ENCODE measurements at places on chromosomes 11 and 22.
A peak's percentile ranks its signal among the peaks of the same experiment; 100 is the strongest.

GRCh38 chr11:107819361-107820014 is 39.1 kb downstream of the SLC35F2 start:
- no peak for DNase-seq

- DNase-seq: no peak
Observed at GRCh38 chr11:78354408-78355308, 63.0 kb downstream of the GAB2 start.

DNA sequence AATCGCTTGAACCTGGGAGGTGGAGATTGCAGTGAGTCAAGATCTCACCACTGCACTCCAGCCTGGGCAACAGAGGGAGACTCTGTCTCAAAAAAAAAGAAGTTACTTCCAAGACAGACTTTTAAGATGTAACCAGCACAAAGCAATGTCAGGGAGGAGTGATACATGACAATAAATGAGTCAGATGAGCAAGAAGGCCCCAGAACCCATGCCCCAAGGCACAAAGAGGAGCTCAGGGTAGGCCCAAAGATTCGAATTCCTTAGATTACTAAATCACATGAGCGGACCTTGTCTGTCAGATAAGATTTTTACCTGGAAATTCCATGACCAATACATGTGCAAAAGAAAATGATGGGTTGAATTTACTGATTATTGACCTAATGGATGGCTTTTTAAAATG is 10.5 kb upstream of the JHY start:
- DNase-seq: no peak

DNA sequence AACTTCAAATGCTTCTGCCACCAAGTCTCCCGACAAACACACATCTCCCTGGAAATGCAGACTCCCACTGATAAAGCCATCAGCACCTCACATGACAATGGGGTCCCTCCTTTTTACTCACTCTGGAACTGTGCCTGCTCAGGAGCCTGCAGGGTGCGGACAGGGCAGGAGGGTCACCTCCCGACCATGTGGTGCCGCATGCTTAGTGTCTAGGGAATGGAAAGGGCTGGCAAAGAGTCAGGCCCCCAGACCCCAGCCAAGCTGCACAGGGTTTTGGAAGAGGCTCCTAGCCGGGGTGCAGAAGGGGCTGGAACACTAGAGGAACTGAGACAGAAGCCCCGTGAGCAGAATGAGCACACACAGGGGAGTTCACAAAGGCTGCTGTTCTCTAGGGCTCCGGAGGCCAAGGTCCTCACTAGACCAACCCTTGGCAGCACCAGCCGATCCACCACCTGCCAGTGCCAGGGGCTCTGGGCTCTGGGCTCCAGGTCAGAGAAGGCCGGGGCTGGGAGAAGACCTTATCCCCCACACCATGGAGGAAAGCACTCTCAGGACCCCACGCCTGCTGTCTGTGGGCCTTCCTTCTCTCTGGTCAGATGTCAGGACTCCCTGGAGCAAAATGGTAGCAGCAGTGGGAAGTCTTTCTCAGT is 125.1 kb upstream of the FGF3 start:
- no peak for DNase-seq

DNA sequence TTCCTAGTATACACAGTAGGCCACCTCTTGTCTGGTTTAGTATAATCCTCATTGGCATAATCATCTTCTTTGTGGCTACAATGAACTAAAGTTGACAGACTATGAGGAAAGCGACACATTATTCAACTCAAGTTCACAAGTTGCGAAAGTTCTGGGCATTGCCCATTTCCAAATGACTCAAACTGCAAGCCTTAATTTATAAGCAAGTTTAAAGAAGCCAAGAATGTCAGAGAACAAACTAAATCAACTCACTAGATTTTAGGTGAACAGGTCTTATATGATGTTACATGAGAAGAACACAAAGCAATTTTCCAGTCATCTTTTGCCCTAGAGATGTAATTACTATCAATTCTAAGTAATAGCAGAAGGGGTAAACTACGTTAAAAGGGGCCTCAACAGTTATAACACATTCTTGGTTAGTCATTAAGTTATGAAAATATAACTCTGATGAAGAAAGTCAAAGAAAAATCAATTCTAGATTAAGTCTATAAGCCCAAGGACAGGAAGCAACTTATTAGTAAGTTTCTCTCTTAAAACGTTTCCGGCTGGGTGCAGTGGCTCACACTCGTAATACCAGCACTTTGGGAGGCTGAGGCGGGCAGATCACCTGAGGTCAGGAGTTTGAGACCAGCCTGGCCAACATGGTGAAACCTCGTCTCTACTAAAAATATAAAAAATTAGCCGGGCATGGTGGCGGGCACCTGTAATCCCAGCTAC is 21.5 kb downstream of the PICALM start:
- no peak for DNase-seq

GRCh38 chr22:44860311-44860710 is 107.9 kb downstream of the ARHGAP8 start:
- DNase-seq: no peak

- DNase-seq: no peak
Observed at GRCh38 chr11:36103933-36104530, 160.2 kb downstream of the LDLRAD3 start.

DNA sequence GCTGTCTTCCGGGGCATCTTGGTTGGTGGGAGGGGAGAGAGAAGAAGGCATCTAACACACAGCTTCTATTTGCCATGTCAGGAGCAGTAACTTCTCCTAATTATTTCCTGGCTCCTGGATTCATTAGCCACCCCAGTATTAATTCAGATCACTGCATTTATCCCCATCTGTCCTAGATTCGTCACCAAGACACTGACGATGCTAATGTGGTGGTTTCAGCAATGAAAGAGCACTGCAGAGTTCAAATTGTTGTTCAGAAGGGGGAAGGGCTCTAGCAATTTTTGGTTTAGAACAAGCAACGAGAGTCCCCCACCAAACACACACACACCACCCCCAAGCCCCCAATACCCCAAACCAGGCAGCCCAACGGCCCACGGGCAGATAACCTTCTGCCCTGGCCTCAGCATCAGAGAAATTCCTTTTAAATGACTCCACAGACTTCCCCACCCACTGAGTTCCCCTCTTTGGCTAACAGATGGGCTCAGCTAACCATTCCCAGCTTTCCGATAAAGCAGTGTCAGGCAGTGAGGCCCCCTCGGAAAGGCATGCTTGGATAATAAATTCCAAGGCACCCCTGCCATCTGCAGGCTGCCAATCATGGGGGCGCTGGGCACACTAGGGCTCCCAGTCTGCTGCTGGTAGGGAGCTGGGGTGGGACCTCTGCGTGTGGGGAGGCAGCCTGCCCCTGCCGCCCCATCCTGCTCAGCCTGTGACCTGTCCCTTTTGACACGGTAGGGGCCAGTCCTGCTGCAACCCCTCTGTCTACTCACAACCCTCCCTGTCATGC is 453.5 kb downstream of the MIAT start:
- no peak for DNase-seq

GRCh38 chr11:67613960-67614715 is 7.4 kb downstream of the NDUFV1 start:
- DNase-seq: peak; percentile 99

DNA sequence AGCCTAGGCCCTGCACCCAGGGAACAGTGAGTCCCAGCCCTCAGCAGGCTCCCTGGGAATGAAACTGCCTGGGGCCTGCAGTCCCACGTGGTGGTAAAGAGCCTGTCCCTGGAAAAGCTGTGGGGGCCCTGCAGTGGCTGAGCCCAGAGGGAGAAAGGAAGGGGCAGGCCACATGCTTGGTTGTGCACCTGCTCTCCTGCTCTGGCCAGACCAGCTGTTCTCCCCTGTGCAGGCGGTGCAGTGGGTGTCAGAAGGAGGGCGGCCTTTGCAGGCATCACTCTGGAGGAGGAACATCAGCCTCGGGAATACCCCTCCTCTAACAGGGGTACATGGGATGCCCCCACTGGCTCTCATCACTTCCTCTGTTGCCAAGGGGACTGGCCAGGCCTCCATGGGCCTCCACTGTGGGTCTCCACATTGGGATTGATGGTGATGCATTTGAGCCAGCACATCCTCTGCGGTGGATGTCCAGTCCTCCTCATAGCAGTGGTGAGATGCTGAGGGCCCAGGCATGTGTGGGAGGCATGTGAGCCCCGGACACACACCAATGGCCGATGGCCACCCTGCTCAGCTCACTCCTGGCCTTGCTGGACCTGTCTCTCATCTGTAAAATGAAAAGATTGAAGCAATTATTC is 690.4 kb downstream of the BRD1 start:
- DNase-seq: no peak

DNA sequence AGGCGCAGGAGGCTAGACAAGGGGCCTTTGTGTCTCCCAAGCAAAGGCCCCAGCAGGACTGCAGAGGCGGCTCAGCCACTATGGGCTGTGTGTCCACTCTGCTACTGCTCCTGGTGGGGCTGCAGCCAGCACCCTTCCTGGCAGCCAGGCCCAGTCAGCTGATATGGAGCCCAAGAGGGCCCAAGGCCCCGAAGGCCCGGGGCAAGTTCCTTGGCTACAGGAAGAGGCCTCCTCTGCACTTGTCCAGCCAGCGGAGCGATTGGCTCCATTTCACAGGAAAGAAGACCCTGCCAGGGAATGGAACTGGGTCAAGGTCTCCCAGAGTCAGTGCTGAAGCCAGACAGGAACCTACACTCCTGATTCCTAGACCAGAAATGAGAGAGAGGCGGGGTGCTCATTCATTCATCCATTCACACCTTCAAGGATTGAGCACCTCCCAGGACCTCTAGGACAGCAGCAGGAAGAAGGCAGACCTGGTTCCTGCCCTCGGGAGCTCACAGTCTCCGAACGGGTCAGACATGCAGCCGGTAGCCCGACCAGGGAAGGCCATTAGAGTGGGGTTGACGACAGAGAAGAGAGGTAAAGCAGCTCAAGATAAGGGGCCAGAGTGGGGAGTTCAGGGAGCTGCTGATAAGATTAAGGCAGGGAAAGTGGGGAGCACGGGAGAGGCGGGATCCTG is 811 bp upstream of the P2RY2 start:
- DNase-seq: no peak

DNA sequence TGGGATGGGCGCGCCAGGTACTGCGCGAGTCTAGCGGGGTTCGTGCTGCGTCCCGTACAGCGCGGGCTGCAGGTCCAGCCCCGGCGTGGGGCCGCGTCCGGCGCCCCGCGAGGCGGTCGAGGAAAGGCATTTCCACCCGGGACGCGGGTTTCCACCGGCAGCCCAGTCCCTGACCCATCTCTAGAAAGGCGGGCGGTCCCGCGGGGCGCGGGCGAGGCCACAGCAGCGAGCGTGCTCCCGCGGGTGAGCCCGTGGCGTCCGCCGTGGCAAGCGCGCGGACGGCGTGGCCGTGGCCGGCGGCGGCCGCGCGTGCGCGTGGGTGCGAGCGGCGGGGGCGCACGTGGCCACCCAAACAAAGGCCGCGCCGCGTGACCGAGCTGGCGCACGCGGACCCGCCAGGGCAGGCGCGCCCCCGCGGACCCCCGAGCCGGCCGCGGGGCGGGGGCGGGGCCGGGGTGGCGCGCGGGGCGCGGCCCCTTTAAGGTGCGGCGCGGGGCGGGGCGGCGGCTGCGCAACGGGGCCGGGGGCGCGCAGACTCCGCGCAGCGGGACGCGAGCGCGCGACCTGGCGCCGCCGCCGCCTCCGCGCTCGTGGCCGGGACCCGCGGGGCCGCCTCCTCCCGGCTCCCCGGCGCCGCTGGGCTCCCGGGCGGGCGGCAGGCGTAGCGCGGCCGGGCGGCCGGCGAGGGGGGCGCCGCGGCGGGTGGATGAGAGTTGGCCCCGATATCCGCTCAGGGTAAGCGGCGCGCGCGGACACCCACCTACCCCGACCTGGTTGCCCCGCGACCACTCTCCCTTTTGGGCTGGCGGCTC is 39.3 kb upstream of the CELSR1 start:
- peak; percentile 74 for DNase-seq

- DNase-seq: no peak
Observed at GRCh38 chr11:33652431-33652830, 48.2 kb downstream of the C11orf91 start.

- DNase-seq: no peak
Observed at GRCh38 chr11:111378861-111379601, at the start of gene POU2AF1. POU2AF1 (minus strand) TSS chr11:111379275; CDS start chr11:111379177, 98 bp downstream.

DNA sequence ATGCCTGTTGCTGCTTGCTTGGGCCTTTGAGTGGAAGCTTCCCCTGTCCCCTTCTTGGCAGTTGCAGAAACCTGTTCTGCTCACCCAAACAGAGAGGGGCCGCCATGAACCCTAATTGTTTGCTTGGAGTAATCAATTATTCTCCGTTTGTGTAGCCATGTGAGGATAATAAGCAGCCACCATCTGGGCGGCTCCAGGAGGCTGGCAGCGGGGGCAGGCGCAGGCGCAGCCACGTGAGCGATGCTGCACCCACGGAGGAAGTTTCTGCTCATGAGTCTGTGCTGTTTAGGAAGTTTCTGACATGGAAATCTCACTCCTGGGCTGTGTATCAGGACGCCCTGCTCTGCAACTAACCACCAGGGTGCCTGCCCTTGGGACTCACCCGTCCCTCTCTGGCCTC is 90.1 kb downstream of the MPPED1 start:
- no peak for DNase-seq

DNA sequence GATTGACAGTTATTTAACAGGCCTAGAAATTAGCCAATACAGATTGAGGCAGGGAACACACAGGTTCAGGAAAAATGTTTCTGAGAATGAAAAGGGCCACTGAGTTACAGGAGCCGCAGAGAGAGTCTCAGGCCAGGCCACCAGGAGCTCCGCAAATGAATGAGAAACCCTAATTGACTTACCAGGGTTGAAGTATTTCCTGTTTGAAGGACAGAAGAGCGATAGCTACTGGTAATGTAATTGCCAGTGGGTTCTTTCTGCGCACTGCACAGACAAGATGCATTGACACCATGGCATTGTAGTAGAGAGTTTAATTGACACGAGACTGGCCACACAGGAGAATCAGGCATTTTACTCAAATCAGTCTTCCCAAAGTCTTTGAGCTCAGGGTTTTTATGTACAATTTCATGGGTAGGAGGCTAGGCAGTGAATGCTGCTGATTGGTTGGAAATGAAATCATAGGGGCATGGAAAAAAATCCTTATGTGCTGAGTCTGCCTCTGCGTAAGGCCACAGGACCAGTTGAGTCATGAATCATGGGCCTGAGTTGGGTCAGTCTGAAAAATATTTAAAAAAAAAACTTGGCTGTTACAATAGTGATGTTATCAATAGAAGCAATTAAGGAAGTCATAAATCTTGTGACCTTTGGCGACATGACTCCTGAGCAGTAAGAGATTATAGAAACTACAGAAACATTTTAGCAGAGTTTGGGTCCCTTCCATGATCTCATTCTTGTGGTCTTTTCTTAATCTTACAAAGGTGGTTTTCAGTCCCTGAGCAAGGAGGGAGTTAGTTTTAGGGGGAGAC is 203.8 kb downstream of the CASP12 start:
- DNase-seq: no peak

DNA sequence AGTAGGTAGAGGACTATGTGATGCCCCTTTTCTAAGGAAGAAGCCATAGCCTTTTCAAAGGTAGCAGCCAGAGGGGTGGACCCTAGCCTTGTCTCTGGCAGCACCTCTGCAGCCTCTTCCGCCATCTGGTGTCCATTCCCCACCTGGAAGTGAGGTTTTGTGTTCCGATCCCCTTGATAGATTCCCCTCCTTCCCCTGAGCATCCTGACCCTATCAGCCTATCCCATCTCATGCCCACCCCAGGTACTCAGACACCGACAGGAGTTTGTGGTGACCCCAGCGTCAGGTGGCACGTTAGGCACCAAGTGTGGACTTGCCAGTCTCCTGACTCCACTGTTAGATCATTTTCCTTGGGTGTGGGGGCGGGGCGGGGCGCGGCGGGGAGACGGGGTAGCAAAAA is 398 bp upstream of the FAM89B start:
- peak; percentile 77 for DNase-seq

GRCh38 chr22:42945736-42946135 is 69.2 kb downstream of the PACSIN2 start:
- DNase-seq: no peak

GRCh38 chr11:16418428-16419097 is 62.2 kb upstream of the SOX6 start:
- no peak for DNase-seq
